AG09309 (cell line): ENCODE measurements at places on chromosomes 2 and 18.
A peak's percentile ranks its signal among the peaks of the same experiment; 100 is the strongest.

- DNase-seq = peak; percentile 50
Measured at GRCh38 chr2:223944703-223945531, at the start of gene WDFY1. Gene WDFY1 (minus strand): TSS chr2:223945335. CDS start chr2:223945284, 51 bp downstream.

GRCh38 chr2:101464841-101465240, 10.1 kb downstream of the RFX8 start:
- no peak for DNase-seq

DNA sequence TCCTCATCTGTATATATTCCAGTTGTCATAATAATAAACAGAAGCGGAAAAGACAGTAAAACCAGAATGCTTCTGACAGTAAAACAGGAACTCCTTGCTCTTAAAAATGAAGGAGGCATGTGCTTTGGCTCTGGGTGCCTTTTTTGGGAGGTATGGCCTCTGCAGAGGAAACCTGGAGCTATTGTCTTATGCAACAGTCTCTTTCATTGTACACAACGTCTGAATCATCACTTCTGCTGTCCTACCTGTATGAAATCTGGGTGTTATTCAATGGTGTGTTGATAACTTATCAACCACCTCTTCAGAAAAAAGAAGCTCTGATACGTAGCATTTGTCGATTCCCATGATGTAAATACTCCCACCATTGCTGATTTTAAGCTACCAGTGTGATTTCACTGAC, 64.8 kb downstream of the CDCA7 start:
- no peak for DNase-seq

DNA sequence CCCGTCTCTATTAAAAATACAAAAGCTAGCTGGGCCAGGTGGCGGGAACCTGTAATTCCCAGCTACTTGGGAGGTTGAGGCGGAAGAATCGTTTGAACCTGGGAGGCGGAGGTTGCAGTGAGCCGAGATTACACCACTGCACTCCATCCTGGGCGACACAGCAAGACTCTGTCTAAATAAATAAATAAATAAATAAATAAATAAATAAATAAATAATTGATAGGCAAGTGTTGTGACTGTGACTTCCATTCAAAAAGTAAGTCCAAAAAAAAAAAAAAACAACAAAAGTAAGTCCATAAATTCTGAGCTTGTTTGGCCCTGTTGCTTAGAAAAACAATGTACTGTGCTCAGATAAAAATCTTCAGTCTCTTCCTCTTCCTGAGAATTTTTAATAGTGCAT, 2.2 kb downstream of the STON1 start:
- DNase-seq = no peak

DNA sequence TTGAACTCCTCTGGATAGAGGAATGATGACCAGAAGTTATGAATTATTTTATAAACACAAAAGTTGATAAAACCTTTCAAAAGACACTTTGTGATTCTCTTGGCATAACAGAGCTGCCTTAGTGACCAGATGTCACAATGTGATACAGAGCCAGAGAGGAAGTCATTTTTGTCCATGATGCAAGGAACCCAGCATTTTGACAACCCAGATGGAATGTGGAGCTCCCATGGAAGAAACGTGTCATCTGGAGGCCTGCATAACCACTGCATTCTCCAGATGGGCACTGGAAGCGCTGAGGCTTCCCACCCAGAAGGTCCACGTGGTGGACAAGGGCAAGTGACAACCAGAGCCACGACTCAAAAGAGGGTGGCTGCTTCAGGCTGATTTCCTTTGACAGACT, 30.1 kb downstream of the HRH4 start:
- DNase-seq = no peak

GRCh38 chr2:240460781-240461431, 25.4 kb downstream of the GPC1 start:
- no peak for DNase-seq

DNA sequence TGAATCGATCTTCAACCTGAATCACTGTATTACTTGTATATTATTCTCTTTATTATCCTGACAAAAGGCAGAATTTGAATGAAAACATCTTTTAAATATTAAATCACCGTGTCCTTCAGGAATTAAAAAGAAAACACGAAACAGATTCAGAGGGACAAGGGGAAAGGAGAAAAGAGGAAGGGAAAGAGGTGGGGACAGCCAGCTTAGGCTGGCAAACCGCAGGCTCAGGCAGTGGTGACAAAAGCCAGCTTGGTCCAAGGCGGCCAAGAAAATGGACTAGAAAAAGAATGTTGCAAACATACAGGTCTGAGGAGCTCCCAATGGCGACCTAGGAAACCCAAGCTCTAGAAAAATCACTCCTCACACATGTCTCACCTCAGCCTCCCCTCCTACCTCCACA, 6.8 kb downstream of the B4GALT6 start:
- no peak for DNase-seq

- peak; percentile 66 for DNase-seq
Measured at GRCh38 chr2:19574778-19575260, 216.4 kb upstream of the OSR1 start.
